GM23338 (cell line): ENCODE measurements at places on chromosomes 2 and 18. TPM values are rescaled to one million over a fixed set of nuclear protein-coding genes. Genes with fewer than 3 reads are reported as not detected.

CAVIN2 gene
- 0.15 TPM in 1 of 2 replicates, not detected in the other for polyA plus RNA-seq

GKN2 gene
- polyA plus RNA-seq = not detected in 2 replicates

DNA sequence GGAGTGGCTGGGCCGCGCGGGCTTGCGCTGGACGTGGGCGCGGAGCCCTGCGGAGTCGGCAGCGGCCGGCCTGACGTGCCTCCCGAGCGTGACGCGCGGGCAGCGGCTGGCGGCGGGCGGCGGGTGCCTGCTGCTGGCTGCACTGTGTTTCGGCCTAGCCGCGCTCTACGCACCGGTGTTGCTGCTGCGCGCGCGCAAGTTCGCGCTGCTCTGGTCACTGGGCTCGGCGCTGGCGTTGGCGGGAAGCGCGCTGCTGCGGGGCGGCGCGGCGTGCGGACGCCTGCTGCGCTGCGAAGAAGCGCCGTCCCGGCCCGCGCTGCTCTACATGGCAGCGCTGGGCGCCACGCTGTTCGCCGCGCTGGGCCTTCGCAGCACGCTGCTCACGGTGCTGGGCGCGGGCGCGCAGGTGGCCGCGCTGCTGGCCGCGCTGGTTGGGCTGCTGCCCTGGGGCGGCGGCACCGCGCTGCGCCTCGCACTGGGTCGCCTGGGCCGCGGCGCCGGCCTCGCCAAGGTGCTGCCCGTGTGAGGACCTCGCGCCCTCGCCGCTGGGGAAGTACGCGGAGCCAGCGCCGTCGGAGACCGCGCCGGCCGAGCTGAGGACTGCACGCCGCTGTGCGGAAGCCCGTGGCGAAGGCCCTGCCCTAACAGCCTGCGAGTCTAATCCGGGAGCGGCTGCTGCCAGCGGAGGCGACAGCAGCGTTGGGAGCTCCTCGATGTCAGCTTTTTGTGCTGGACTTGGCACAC is 526 bp downstream of the SFT2D3 start:
- DNase-seq = peak; percentile 89

DNA sequence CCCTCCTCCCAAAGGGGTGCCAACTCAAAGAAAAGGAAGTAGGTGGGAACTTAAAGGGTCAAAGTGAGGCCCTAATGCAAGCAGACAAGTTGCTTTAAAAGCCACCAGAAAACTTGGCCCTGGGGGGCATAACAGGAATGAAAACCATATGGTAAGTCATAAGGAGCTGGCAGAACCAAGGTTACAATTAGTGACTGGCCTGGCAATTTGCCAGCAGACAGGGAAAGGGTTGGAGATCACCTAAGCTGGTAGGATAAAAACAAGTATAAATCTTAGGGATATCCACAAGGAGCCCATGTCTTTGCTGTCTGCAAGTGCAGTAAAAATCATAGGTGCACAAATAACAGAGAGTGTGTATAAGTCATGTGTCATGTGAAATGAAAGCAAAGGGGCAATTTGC is 256.7 kb upstream of the LRRTM4 start:
- no peak for DNase-seq

GRCh38 chr2:36329251-36329650 is 26.3 kb upstream of the CRIM1 start:
- DNase-seq = no peak

GRCh38 chr2:9300829-9301453 is 94.3 kb downstream of the ASAP2 start:
- DNase-seq = no peak

- no peak for DNase-seq
These were observed 2.1 kb downstream of the LBH start for GRCh38 chr2:30233271-30234009.

- no peak for DNase-seq
These were observed 65.3 kb downstream of the BIRC6 start for GRCh38 chr2:32422133-32422532.

- DNase-seq = no peak
These were observed 61.4 kb upstream of the DNER start for GRCh38 chr2:229775614-229776313.

BOK gene
- polyA plus RNA-seq = 13.5 and 13.6 TPM in 2 replicates

GRCh38 chr2:207224791-207225482 is 59.2 kb upstream of the KLF7 start:
- DNase-seq = peak; percentile 5

AKAIN1 gene
- polyA plus RNA-seq = not detected in 2 replicates

LYPD1 gene
- 1.5 and 1.7 TPM in 2 replicates for polyA plus RNA-seq

GRCh38 chr18:78794071-78794430 is 185.6 kb upstream of the SALL3 start:
- DNase-seq = no peak

M1AP gene
- 2.8 and 5.1 TPM in 2 replicates for polyA plus RNA-seq

GRCh38 chr2:66439812-66440542 is 5.1 kb downstream of the MEIS1 start:
- peak; percentile 30 for DNase-seq

DNA sequence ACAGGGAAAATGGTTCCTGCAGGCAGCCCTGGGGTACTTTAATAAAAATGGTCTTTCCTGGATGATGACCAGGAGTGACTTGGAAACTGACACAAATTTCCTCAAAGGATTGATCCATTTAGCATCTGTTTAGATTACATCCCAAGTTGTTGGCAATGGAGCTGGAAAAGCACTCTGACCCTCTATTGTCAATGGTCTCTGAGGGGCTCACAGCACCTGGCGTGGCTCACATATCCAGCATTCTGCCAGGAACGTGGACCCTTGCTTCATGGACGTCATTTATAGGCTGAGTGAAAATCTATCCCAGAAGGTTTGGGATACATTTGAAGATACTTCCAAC is 43.8 kb downstream of the SERTAD2 start:
- DNase-seq = no peak

- DNase-seq = no peak
These were observed 286.5 kb downstream of the ICOS start for GRCh38 chr2:204223046-204223445.

- DNase-seq = no peak
These were observed 75.7 kb downstream of the WDR7 start for GRCh38 chr18:56726906-56727305.

CCDC68 gene
- polyA plus RNA-seq = 2.0 and 3.7 TPM in 2 replicates

GRCh38 chr18:60196836-60197606 is 175.6 kb downstream of the MC4R start:
- no peak for DNase-seq

GRCh38 chr2:20609349-20609994 is 41.4 kb downstream of the HS1BP3 start:
- no peak for DNase-seq

UPP2 gene
- not detected in 2 replicates for polyA plus RNA-seq

RNF25 gene
- polyA plus RNA-seq = 22.2 and 26.8 TPM in 2 replicates
